ENCODE measurements at places on chromosomes 1 and 21.

DNA sequence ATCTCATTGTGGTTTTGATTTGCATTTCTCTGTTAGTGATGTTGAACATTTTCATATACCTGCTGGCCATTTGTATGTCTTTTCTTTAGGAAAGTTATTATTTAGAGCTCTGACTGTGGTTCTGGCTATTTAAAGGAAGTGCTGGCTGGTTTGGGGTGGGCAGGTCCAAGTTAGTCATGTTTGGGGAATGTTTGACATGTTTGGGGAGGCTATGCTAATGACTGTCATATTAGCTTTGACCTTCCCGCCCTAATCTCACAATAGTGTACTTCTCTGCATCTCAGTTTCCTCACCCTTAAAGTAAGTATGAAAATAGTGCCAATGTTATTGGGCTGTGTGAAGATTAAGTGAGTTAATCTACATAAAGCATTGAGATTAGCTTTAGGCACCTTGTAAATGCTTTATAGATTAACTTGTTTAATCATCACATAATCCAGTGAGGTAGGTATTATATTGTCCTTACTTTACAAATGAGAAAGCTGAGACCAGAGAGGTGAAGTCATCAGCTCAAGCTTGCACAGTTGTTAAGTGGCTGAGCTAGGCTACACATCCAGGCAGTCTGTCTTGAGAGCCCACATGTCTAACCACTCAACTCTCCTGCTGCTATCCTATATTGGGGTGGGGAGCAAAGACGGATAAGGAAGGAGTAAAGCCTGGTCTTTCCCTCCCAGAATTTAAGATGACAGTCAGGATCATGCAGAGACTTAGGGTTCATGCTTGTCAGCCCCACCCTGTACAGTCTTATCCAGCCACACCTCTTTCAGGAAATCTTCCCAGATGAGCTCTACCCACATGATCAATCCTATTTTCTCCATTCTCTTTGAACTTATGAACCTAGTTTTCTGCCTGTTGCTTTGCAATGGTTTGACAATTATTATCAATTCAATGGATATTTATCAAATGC lies 22.8 kb upstream of the CRNN start:
- DNase-seq = no peak

DNA sequence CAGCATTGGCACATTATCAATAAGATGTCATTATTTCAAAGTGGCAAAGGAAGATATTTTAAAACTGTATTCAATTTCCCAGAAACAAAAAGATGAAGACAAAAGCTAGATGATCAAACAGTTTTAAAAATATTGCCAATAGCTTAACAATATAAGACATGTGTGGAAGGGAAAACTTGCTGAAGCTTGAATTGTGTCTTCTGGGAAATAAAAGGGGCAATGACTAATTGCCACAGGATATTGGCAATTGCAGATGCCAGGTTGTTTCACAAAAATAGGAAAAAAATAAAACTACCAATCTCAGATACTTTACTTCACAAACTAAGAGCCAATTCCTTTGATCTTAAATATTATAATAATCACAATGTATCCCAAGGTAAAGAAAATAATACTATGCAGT lies 679.8 kb upstream of the ADAMTS5 start:
- no peak for DNase-seq

DNA sequence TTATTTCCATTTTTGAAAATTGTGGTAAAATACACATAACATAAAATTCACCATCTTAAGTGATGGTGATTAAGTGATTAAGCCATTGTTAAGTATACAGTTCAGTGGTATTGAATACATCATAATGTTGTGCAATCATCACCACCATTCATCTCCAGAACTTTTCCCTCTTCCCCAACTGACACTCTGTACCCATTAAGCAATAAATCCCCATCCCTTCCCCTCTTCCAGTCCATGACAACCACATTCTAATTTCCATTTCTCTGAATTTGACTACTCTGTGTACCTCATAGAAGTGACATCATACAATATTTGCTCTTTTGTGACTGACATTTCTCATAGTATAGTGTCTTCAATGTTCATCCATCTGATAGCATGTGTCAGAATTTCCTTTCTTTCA lies 124.8 kb downstream of the DISC1 start:
- DNase-seq = no peak

DNA sequence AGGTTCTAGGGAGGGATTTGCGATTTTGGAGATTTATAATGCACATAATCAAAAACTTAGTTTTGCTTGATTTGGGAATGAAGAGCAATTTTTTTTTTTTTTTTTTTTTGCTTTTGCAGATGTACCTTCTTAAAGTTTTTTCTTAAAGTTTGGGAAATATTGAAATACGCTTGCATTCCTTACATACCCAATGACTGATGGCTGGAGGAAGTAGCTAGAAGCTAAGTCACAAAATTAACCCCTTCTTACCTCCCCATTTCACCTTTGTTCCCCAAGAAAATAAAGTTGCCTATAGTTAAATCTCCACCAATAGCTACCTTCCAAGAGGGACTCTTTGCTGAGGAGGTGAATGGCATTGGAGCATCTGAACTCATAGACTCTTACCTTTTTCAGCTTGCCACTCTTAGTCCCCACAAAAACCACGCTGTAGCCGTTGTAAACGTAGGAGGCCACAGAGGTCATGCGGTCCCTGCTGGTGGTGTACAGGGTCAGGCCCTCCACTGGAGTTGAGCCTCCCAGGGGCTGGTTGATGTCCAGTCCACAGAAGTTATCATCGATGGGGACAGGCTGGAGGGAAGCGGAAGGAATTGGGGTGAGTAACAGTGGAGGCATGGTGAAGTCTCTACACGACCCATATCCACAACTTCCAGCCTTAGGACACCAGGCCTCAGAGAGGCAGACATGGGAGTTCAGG lies 34.1 kb downstream of the PLXNA2 start:
- DNase-seq = no peak

- DNase-seq = no peak
Observed at GRCh38 chr1:192535916-192536664, 39.5 kb upstream of the RGS1 start.

DNA sequence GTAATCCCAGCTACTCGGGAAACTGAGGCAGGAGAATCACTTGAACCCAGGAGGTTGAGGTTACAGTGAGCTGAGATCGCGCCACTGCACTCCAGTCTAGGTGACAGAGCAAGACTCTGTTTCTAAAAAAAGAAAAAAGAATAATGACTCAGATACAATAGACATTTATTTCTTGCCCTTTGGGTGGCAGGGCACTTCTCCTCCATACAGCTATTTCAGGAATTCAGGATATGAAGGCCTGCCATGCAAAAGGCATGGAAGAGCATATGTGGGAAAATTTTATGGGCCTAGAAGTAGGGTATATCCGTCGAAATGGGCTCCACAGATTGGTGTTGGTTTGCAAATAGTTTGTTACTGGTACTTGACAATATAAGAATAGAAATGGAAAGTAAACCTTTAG lies 20.2 kb upstream of the POGZ start:
- DNase-seq = no peak

DNA sequence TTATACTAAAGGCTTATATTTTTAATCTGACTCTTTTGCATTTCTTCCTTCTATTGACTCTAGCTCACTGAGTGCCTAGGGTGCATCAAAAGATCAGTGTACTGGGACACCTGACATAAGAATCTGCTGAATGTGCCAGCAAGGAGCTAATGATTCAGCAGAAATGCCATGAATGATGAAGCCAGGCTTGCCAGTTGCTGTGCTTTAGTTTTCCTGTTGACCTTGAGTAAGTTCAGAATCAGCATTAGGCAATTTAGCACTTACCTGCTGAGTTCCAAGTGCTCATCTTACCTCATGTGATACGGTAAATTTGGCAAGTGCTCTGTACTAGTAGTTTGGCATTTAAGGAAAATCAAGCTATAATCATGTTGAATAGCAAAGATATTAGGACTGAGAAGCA lies 523.2 kb upstream of the B3GALT2 start:
- no peak for DNase-seq

DNA sequence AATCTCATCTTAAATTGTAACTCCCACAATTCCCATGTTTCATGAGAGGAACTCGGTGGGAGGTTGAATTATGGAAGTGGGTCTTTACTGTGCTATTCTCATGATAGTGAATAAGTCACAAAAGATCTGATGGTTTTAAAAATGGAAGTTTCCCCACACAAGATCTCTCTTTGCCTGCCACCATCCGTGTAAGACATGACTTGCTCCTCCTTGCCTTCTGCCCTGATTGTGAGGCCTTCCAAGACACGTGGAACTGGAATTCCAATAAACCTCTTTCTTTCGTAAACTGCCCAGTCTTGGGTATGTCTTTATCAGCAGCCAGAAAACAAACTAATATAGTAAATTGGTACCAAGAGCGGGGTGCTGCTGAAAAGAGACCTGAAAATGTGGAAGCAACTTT lies 761.6 kb upstream of the RGS18 start:
- DNase-seq = no peak

- DNase-seq = no peak
Observed at GRCh38 chr1:89608319-89608983, 24.5 kb upstream of the LRRC8C start.

GRCh38 chr1:152761609-152762213 lies 3.9 kb downstream of the KPRP start:
- no peak for DNase-seq

GRCh38 chr1:237411621-237412020 lies 369.6 kb downstream of the RYR2 start:
- DNase-seq = no peak

GRCh38 chr1:40477678-40478053 lies 576 bp downstream of the ZFP69 start:
- DNase-seq = no peak

- DNase-seq = no peak
Observed at GRCh38 chr1:56816264-56816663, 2.9 kb downstream of the FYB2 start.

DNA sequence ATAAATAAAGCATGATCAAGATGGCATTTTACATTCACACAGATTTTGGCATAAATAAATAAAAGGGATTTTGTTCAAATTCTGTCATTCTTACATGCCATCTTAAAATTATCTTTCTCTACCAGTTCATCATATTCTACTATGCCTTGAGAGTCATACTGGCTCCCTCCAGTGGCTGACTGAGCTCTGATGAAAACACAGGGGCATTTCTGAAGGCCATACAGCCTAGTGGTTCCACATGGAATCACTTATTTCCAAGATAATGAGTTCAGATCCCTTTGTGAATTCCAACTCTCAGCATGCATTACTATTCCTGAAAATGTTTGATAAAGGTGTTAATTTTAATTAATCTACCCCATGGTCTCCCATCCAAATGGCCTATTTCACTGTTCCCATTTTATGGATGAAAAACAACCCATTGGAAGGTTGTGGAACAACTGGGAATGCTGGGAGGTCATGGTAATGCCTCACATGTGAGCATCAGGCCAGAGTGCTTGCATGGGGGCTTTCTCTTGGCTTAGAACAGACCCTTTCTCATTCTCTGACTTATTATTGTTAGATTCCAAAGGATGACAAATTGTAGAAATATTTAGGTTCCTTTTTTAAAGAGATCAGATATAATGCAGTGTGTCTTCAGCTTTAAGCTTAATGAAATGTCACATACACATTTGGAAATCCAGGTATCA lies 622.4 kb upstream of the PKN2 start:
- peak; percentile 20 for DNase-seq

DNA sequence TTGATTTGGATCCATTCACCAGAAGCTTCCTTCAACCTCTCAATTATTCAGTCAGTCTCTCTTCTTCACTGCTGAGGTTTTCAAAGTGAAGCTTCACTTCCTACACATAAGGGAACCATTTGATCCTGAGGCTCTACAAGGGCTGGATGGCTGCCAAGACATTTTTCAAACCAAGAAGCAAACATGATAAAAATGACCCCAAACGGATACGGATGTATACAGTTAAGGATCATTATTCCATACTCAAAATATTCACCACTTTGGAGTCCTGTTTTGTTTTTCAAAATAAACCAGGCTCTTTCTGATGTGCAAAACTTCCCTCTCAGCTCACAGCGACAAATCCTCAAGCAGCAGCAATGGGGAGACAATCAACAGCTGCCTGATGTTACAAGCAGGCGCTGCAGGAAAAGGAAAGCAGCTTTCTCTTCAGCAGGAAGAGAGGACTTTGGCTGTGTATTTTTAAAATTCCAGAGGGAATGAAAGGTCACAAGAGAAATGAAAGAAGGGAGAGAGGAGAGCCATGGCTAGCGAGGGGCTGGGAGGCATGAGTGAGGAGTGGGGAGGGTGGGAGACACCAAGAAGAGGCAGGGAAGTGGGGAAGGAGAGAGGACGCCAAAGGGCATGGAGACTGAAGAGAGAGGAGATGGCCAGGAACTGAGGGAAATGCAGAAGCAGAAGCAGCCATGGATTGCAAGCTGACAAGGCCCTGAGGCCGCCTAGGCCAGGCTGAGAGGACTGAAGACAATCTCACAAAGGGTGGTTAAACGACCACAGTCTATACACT lies 145.4 kb downstream of the SLC45A1 start:
- DNase-seq = peak; percentile 69

DNA sequence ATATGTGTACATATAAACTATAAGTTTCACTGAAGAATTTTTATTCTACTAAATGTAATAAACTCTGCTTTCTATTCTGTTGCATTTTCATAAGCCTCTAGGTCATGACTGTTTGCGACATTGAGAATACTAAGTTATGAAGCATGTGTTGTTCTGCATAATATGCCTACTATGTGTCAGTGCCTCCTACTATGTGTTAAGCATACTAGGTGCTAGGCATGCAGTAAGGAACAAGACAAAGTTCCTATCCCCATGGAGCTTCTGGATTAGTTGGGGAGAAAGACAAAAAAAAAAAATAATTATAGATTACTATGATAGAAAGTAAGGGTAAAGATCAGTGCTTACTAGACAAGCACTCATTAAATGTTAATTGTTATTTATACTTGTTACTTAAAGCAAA lies 1.3 kb downstream of the SDCCAG8 start:
- DNase-seq = no peak

GRCh38 chr1:225225681-225226080 lies 202.2 kb downstream of the LBR start:
- DNase-seq = no peak

DNA sequence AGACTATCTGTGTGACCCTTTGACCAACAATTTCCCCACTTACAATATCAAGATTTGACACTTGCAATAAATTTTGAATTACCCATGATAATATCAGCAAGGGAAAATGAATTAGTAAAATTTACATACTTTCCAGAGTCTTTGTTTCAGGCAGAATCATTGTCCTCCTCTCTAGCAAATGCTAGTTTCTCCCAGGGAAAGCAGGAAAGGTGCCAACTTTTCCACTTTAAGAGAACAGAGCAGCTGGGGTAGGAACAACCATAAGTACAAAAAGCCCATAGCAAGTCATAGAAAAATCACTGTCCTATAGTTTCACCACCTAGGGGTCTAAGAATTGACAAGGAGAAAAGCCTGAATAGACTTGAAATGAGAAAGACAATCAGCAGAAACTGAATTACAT lies 67.1 kb upstream of the GUCA2B start:
- DNase-seq = no peak

GRCh38 chr1:238281418-238281817 lies 390.7 kb upstream of the ZP4 start:
- DNase-seq = peak; percentile 6

- DNase-seq = no peak
Observed at GRCh38 chr1:23699280-23700179, 7.9 kb downstream of the RPL11 start.

All from non-pigmented ciliary epithelial cell (primary cell).